CD4-positive, alpha-beta T cell treated with Interleukin-21 for 1 hour (primary cell): ENCODE measurements at places on chromosomes 11 and 22.
A peak's percentile ranks its signal among the peaks of the same experiment; 100 is the strongest.

DNA sequence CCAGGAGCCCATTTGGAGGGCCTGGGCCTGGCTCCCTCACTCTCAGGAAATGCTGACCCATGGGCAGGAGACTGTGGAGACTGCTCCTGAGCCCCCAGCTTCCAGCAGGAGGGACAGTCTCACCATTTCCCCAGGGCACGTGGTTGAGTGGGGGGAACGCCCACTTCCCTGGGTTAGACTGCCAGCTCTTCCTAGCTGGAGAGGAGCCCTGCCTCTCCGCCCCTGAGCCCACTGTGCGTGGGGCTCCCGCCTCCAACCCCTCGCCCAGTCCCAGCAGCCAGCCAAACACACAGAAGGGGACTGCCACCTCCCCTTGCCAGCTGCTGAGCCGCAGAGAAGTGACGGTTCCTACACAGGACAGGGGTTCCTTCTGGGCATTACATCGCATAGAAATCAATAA lies 37.1 kb downstream of the CDKN1C start:
- no peak for DNase-seq

GRCh38 chr11:2982214-2982613 lies 9.9 kb downstream of the NAP1L4 start:
- no peak for DNase-seq

- no peak for DNase-seq
These were observed 667.5 kb downstream of the NTM start for GRCh38 chr11:132037956-132038355.

- peak; percentile 24 for DNase-seq
These were observed 10.5 kb downstream of the ARL14EP start for GRCh38 chr11:30333405-30333804.

DNA sequence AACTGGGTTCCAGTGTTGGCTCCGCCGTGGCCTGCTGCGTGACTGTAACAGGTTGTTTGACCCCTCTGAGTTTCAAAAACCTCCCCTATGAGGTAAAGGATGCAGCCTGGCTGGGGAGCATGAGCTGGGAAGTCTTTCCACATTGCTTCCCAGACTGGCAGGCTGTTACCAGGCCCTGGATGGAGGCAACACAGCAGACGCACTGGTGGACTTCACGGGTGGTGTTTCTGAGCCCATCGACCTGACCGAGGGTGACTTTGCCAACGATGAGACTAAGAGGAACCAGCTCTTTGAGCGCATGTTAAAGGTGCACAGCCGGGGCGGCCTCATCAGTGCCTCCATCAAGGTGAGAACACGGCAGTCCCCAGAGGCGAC lies 11.4 kb downstream of the OMP start:
- DNase-seq, result no peak

GRCh38 chr11:28384418-28384817 lies 276.2 kb downstream of the METTL15 start:
- DNase-seq, result no peak

GRCh38 chr11:70429428-70429705 lies 31.0 kb downstream of the CTTN start:
- no peak for DNase-seq

DNA sequence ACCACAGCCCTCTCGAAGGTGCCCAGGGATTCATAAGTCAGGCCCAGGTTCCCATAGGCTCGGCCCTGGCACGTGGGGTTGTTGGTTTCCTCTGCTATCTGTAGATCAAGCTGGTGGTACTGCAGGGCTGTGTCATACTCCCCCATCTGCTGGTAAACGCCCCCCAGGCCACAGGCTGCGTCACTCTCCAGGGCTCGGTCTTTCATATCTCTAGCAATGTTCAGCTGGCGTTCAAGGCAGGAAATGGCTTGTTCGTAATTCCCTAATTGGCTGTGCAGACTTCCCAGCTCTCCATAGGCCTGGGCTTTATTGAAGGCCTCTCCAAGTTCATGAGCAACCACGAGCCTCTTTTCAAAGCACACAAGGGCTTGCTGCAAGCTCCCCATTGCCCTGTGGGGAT lies 186.4 kb upstream of the PITPNB start:
- DNase-seq, result no peak

DNA sequence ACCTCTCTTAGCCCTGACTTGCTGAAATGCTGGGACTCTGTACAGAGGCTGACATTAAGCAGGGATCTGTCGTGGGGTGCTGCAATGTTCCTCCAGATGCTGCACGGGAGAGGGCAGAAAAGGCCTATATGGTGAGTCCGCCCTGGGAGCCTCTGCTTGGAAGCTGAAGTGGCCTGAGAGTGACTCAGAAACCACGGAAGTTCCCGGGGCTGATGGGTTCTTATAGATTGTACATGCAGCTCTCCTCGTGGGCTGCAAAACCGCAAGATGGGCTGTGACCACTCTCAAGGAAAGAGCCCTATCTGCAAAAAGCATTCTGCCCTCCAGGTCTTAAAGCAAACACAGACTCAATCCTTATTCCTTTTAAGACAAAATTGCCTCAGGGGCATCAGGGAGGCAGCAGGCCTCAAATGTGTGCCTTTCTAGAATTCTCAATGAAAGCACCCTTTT lies 5.8 kb upstream of the SLC43A3 start:
- DNase-seq, result no peak

DNA sequence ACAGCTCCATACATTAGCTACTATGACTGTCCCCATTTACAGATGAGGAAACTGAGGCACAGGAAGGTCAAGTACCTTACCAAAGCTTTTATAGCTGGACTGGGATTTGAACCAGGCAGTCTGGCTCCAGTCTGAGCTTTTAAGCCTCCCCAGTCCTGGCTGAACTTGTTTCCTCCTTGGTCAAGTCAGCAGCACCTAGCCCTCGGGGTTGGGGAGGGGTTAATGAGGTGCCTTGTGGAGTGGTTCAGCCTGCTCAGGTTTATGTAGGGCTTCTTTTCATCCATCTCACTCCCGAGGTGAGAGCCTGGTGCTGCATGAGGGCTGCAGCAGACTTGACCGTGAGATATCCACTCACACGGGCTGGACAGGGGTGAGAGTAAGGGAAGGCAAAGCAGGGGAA lies 36.7 kb upstream of the GCAT start:
- DNase-seq, result no peak

DNA sequence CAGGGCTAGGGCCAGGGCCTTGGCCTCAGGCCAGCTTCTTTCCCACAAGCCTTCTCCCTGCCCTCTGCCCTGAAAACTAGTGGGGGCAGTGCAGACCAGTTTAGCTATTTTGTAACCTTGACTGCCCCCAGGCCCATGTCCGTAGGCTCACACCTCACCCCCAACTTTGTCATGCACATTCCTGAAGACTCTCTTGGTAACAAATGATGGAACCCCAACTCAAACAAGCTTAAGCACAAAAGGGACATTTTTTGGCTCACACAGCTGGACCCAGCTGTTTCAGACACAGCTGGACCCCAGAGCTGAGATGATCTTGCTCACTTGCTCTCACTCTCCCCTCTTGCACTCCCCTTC lies 46.6 kb downstream of the KCNQ1OT1 start:
- DNase-seq, result no peak

DNA sequence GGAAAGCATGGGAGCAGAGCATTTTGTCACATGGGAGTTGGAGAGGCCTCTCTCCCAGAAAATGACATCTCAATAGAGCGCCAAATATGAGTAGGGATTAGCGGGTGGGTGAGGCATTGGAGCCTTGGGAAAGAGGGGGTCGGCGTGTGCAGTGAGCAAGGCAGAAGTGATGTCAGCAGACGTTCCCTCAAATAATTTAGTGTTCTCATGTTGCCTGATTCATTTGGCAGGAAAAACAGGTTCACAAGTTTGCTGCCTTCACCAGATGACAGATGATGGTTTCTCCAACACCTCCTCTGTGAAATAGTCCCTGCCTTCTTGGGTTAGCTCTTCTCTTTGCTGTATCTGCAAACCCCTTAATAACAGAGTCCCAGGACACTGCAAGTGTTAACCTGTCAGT lies 118.5 kb upstream of the ARHGAP20 start:
- DNase-seq, result no peak

DNA sequence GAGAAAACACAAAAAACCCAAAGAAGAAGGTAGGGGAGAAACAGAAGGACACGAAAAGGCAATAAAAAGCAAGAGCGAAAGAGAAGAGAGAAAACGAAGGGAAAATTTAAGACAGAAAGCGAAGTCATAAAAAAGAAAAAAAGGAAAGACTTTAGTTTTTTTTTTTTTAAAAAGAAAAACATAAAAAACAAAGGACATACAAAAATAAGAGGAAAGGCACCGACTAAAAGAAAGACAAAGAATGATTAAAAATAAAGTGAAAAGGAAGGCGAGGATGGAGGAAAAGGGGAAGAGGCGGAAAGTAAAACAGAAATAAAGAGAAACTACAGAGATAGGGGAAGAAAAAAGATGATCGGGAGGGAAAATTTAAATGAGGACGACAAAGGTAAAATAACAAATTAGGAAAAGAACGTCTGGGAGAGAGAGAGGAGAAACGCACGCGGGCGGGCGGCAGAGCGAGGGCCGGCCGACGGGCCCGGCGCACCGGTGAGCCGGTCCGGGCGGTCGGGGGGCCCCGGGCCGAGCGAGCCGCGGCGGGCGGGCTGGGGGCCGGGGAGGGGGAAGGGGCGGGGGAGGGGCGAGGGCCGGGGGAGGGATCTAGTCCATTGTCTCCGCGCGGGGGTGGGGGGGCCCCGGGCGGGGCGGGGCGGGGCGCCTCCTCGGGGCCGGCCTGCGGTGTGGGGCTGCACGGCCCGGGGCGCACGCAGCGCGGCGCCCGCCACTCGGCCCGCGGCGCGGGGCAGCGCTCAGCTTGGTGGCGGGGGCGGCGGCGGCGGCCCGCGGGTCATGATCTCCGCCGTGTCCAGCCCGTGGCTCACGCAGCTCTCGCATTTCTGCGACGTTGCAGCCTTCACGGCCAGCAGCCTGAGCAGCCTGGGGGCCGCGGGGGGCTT lies at the start of gene TBX1:
Gene TBX1, plus strand, starts transcription at position 721 of the 893 bp plus-strand sequence. Its CDS starts 66 bp downstream, at position 787.
- no peak for DNase-seq

DNA sequence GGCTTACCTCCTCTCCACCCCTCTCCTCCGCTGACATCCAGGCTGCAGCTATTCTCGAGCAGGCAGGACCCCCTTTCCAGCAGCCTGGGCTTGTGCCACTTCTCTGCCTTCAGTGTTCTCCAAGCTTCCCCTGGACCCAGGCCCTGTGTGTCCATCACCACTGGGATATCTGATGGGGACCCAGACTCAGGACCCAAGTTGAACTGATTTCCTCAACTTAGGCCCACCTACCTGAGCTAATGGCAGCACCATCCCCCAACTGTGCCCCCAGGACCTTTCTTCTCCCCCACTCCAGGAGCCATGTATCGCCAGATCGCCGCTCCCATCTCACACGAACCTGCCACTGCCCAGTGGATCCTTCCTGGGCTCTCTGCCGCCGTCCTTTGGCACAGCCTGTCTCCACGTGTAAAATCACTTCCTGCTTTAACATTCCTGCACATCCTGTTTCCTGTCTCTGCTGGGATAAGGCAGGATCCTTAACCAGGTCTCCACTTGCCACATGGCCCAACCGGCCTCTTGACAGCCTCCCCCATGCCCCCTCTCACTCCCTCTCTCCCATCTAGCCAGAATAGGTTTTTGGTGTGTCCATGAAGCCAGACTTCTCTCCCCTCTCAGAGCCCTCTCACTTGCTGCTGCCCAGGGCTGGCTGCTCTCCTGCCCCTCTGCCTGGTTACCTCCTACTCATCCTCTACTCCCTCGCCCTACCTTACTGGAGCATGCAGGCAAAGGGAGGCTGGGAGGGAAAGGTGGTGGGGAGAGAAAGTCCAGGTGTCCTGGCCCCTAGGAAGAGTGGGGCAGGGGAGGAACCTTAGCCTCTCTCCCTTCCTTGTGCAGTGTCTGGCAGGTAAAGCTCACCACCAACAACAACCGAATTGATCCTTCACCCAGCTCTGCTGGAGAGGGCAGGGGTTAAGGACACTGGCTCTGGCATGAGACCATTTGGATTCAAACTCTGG lies 9.4 kb downstream of the SPATA19 start:
- no peak for DNase-seq

DNA sequence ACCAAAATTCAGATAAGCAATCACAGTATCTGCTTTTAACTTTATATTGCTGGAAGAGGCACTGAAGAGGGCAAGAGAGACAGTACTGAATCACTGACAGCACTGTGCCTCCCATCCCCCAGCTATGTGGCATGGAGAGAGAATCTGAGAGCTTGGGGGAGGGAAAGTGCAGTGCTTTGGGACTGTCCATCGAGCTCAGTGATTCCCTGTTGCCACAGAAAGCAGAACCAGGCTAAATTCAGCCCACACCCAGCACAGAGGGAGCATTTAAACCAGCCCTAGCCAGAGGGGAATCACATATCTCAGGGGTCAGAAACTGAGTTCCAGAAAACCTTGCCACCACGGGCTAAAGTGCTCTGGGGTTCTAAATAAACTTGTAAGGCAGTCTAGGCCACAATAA lies 44.3 kb downstream of the KCNQ1 start:
- no peak for DNase-seq

GRCh38 chr11:43517518-43517917 lies 158.8 kb downstream of the TTC17 start:
- DNase-seq, result no peak

DNA sequence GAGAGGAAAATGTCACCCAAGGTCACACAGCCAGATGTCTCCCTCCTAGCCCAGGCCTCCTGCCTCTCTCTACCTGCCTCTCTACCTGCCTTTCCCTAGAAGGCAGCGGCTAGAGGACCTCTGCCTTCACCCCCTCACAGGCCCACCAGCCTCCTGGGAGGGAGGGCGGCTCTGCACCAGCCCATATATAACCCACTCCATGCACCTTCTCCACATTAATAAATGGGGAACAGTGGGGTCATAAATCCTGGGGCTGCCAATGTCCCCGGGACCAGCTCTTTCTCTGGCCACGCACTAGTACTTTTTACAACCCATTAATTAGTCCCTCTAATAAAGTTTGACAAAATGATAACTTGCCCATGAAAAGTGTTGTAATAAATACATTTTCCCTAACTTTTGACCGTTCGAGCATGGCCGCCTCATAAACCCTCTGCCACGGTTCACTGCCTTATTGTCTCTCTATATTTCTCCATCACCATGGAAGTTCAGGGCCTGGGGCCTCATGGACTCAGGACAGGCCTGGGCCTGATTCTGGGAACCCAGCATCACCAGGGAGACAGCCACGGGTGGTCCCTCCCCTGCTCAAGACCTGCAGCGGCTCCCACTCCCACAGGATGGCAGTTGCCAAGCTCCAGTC lies 102.1 kb downstream of the MN1 start:
- no peak for DNase-seq

DNA sequence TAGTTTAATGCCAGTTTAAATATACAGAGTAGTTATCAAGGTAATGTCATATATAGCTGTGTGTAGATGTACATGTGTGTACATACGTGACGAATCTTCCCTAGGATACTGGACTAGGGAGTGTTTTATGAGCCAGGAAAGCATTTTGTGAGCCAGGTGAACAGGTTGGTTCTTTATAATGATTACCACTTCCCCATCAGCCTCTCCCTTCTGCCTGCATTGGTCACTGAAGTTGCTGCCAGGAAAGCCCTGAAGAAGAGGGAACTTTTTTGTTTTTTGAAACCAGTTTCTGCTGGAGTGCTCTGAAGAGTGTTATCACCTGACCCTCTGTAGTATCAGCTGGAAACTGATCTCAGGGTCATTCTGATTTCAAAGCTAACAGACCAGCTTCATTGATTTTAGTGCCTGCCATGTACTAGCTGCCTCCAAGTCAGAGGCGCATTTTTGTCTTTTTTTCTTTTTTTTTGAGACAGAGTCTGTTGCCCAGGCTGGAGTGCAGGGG lies 14.2 kb upstream of the ST14 start:
- DNase-seq, result no peak

GRCh38 chr11:35388061-35388460 lies 31.3 kb downstream of the SLC1A2 start:
- DNase-seq, result no peak

GRCh38 chr22:33648478-33648877 lies 271.8 kb downstream of the LARGE1 start:
- DNase-seq, result no peak

- DNase-seq, result no peak
These were observed 9.7 kb downstream of the USP2 start for GRCh38 chr11:119371778-119372182.

GRCh38 chr11:69272831-69273485 lies 21.0 kb upstream of the MYEOV start:
- no peak for DNase-seq
